ENCODE measurements at places on chromosomes 3 and 15.

DNA sequence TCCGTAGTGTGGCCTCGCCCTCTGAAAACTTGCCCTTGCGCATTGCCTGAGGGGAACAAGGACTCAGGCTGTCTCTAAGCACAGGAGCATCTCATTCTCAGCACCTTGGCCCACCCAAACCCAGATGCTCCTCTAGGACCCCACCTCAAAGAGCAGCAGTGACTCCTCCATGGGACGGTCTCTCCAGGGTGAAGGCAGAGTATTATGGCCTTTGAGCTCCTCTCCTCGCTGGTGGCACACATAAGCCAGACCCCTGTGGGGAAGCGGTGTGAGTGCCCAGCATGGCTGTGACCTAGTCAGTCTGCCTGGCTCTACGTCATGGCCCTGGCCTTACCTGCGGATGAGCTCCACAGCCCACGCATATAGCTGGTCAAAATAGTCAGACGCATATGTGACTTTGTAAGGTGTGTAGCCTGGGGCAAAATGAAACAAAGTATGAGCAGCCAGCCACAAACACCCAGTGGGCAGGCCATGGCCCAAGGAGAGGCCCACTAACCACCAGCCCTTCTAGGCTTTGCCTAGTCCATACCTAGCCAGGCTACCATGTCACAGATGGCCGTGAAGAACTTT, 4.4 kb downstream of the QARS1 start:
- no peak for DNase-seq

GRCh38 chr3:129702934-129703712, 96.6 kb upstream of the PLXND1 start:
- no peak for DNase-seq

DNA sequence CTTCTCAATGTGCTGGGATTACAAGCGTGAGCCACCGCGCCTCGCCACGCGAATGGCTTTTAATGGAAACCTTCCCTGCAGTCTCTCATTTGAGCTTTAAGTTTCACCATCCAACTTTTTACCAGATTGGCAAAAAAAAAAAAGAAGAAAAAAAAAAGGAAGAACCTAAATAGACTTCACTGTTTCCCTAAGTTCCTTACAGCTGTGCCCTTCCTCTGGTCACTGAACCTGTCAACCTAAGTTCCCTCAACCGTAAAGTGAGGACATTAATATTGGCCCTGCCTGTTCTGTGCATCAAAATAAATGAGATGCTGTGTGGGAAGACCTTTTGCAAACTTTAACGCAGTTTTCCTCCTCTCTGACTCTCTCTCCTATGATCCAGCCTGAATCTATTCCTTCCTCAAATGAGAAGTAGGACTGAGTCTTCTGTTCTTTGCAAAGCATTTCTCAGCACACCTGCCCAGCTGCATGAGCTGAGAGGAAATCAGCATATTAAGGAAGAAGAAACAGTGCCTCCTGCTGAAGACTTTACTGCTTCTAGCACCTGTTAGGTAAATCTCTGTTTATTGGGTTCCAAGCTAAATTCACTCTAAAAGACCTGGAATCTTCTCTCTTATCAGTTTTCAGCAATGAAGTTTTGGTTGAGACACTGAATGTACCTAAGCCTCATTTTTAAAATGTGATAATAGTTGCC, 99.6 kb upstream of the ETV5 start:
- DNase-seq: no peak

DNA sequence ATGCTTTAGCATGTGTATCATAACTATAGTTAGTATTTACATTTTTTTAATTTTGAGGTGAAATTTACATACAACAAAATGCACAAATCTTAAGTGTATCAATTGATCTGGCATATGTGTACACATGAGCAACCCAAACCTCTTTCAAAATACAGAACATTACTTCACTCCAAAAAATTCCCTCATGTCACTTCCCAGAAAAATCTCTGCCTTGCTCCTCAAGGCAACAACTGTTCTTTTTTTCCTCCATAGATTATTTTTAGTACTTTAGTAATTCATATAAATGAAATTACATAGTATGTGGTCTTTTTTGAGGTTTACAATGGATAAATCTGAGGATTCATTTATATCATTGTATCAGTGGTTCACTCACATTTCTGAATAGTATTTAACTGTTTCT, 84.9 kb downstream of the TRIM42 start:
- no peak for DNase-seq

GRCh38 chr3:147655236-147655635, 246.1 kb downstream of the ZIC1 start:
- DNase-seq: no peak

DNA sequence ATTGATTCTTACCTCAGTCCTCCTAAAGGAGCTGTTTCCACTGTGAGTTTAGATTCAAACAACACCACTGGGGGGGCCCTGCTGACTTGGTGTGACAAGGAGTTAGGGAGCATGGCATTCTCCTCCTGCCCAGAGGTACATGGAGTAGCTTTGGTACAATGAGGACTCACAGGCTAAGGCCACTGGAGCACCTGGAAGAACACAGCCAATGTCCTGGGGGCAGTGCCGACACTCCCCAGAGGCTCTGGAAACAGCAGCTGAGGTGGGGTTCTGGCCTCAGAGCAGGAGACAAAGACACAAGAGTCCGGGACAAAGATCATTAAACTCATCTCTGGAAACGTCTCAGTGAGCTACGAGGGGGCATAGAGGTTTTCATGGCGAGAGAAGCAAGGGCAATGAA, 69.7 kb upstream of the POMGNT2 start:
- no peak for DNase-seq

GRCh38 chr3:72888546-72889309, 882 bp downstream of the GXYLT2 start:
- DNase-seq: no peak
